ENCODE measurements at places on chromosomes 4 and X. TPM values are rescaled to one million over a fixed set of nuclear protein-coding genes. Genes with fewer than 3 reads are reported as not detected.
A peak's percentile ranks its signal among the peaks of the same experiment; 100 is the strongest.

Gene FAT1
- polyA plus RNA-seq: 67.8 TPM

Gene AKAP14
- not detected for polyA plus RNA-seq

Gene CFP
- polyA plus RNA-seq: 4.1 TPM

Gene MAGEA12
- polyA plus RNA-seq: not detected

Gene ITGB1BP2
- polyA plus RNA-seq: 1.7 TPM

Gene HDAC8
- polyA plus RNA-seq: 11.3 TPM

- DNase-seq: no peak
These were observed 195.6 kb downstream of the RAPGEF2 start for GRCh38 chr4:159298502-159298901.

GRCh38 chr4:35151816-35152572 lies 1092.3 kb downstream of the ARAP2 start:
- DNase-seq: no peak

GRCh38 chr4:147940171-147940570 lies 208.3 kb downstream of the ARHGAP10 start:
- no peak for DNase-seq

DNA sequence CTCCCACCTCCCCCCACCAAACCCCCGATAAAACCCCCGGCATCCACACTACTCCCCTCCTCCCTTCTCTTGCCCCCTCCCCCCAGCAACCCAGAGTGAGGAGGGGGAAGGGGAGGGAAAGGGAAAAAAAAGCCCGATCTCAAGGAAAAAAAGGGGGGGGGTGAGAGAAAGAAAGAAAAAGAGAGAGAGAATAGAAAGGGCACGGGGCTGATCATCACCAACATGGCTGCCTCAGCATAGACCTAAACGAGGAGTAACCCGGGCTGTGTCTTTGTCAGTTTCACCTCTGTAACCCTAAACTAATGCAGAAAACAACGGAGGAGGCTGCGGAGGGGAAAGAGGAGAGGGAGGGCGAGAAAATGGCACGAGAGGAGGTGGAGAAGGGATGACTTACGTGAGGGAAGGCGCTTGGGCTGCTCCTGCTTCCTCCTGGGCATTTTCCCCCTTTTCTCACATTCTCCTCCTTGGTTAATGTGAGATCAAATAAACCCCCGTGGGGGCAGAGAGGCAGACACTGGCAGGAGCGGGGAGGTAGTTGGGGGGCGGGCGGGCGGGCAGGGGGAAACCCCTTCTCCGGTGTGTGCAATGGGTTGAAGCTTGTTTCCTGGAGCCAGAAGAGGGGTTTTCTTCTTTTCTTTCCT lies 532 bp downstream of the ZNF827 start:
- DNase-seq: peak; percentile 68

- DNase-seq: no peak
These were observed 57.0 kb upstream of the SLC25A4 start for GRCh38 chr4:185086053-185086452.

DNA sequence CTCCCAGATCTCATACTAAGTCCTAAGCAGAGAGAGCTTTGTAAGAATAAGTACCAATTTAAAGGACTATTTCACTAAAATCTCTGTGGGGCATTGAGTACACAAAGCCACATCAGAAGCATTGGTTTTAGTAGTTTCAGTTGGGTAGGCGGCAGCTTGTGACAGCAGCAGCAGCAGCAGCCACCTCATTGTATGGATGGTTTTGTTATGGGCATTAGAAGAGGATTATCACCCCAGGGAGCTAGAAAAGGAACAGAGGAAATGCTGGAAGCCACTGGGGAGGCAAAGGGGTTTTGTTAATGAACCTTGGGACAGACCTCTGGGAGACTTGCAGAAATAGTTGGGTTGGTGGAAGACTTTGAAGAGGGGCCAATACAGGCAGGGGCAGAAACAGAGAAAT lies 93.9 kb upstream of the FRMPD3 start:
- no peak for DNase-seq

DNA sequence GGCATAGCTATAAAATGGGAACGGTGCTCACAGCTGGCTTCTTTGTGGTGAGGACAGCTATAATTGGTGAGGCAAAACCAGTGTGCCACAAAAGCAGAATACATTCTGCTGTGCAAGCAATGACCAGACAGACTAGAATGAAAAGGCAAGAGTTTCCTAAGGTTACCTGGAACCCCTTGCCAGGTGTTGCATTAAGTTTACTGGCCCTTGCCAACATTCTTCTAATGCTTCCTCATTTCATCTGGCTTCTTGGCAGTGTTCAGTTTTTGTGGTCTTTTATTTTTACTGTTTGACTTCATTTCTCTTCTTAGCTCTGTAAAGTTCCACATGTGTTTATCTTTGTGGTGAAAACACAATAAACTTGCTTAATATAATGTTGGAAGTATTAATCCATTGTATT lies 131.4 kb downstream of the PTTG2 start:
- no peak for DNase-seq

DNA sequence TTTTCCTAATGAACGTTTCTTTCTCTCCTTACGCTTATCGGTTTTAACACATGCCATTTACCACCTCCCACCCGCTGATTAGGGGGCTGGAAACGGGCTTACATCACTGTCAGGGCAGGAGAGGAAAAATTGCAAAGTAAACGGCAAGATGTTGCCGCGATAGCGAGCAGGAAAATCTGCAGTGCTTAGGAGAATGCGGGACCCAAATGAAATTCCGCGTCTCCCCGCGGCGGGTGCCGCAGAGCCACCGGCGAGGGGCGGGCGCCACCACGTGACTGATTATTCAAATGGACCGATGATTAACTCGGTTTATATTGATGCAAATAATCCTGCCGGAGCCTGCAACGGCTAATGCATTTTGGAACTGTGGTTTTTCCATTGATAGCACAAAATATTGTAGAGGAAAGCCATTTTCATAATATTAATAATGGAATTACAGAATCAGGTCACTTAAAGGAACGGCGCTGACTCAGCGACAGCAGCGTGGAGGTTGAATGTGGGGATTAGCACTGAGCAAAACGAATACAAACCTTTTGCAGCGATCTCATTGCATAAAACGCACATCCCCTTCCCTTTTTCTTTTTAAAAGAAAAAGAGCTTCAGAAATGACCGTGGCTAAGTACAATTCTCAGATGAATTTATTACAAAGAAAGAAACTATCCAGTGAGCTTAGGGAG lies 224.2 kb downstream of the STIM2 start:
- peak; percentile 29 for DNase-seq

DNA sequence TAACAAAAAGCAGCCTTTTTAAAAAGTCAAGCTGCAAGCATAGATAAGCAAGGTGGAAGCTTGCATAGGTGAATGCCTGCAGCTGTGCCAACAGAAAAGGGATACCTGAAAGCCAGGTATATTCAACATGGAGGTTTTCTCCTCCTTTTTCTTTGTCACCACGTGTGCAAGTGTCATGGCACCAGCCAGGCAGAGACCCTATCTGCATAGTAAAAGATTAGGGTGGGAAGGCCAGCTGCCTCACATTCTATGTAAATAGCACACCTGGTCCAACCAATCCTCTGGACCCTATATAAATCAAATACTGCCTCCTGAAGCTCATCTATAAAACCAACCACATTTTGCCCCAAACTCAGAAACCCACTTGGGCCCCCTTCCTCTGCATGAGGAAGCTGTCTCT lies 28.0 kb upstream of the PLK4 start:
- DNase-seq: no peak

DNA sequence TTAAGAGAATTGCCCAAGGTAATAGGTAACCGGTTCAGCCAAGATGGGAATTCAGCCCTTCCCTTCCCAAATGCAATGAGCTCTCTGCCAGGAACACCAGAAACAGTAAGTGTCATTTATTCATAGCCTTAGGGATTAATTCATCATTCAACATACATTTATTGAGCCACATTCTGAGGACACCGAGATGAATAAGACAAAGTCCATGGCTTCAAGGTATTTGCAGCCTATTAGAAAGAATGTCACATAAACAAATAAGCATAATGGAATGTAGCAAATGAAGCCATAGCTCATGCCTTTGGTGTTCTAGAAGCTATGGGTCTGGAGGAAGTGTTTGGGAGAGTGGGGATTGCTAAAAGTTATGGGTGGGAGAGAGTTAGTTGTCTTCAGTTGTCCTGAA lies 6.3 kb upstream of the TAB3 start:
- no peak for DNase-seq
